ENCODE measurements at places on chromosomes 12 and 14.

DNA sequence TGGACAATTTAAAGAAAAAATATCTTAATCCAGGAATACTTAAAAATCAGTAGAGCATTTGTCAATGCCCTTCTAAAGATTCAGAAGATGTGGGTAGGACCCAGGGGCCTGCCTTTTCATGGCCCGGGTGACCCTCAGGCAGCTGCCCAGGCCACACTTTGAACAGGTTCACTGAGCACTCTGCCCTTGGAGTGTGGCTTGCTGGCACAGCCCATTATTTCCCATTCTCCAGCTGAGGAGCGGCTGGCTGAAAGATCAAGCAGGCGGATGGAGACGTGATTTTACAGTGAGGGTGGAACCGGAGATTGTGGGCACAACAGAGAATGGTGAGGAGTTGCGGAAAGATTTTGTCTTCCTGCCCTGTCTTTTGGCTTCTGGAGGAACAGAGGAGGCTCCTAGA, 7.1 kb upstream of the PRPH start:
- no peak for DNase-seq

DNA sequence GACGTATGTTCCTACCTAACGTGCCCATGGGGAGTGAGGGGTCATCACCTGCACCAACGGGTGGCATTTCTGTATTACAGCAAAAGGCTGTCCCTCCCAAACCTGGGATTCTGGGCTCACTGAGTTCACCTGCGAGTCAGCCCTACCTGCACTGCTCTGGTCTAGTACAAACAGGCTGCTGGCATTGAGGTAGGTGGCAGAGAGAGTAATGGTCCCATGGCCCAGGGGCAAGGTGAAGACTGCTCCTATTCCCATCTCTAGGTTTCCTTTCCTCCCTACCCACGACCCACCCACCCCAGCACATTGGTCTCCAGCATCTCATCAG, 421 bp downstream of the SUOX start:
- DNase-seq: no peak

GRCh38 chr12:47328831-47329545, 249.2 kb upstream of the AMIGO2 start:
- no peak for DNase-seq

- no peak for DNase-seq
Observed at GRCh38 chr14:105478398-105479251, 4.0 kb downstream of the CRIP2 start.

DNA sequence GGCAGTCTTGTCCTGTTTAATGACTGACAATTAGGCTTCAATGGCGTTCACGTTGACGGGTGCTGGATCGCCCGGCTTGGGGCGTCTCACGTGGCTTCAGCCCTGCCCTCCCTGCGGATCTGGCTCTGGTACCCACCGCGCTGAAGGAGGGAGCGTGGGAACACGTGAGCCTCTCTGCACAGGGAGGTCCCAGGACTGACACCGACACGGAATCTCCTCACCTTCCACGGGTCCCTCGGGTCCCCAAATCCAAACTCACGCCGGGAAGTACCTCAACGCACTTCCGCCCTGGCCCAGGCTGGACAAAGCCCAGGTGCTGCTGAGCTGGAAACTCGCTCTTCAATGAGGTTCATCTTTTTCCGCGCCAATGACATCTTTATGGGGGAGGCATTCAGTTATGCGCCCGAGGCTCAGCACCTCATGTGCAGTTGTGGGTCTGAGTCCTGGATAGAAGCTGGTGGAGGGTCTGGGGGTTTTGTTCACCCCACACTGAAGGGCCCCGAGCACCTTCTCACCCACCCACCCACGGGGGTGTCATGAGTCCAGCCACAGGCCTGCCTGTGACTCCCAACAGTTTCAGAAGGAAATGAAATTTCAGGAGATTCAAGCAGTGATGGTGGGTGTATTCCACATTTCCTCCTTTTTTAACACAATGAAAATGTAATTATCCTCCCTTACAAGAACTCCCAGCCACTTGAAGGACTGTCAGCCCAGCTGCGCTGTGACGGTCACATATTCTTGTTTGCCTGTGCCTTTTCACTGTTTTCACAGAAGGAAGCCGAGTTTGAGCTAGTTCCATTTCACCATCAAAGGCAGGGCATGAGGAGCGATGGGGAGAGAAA, 251.7 kb upstream of the SFSWAP start:
- no peak for DNase-seq

- DNase-seq: no peak
Observed at GRCh38 chr12:27665704-27666103, 30.5 kb upstream of the REP15 start.

GRCh38 chr14:69012256-69012953, 33.3 kb upstream of the ACTN1 start:
- no peak for DNase-seq

Measured in thymus (tissue), 14 donors.